ENCODE measurements at places on chromosomes 16 and 17.

GRCh38 chr17:19750835-19751234 lies 2.7 kb upstream of the ALDH3A1 start:
- DNase-seq, result no peak

DNA sequence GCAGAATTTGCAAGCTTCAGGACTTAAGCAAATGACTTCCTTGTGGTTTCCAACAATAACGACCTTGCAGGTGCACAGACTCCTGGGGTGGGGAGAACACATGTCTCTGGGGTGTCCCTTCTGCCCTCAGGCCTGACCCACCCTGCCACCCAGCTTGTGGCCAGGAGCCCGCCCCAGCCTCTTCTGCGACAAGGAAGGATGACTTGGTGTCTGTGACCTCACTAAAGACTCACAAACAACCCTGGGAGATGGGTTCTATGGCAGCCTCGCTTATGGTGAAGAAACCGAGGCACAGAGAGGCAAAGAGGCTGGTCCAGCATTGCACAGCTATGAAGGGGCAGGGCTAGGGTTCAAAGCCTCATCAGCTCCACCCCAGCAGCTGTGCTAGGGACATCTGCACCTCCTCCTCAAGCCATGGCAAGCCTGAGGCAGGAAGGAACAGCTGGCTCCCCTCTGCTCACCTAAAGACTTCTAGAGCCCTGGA lies 2.6 kb downstream of the ATP2A3 start:
- DNase-seq, result peak; percentile 26

GRCh38 chr17:58491510-58492045 lies 3.4 kb upstream of the HSF5 start:
- no peak for DNase-seq

DNA sequence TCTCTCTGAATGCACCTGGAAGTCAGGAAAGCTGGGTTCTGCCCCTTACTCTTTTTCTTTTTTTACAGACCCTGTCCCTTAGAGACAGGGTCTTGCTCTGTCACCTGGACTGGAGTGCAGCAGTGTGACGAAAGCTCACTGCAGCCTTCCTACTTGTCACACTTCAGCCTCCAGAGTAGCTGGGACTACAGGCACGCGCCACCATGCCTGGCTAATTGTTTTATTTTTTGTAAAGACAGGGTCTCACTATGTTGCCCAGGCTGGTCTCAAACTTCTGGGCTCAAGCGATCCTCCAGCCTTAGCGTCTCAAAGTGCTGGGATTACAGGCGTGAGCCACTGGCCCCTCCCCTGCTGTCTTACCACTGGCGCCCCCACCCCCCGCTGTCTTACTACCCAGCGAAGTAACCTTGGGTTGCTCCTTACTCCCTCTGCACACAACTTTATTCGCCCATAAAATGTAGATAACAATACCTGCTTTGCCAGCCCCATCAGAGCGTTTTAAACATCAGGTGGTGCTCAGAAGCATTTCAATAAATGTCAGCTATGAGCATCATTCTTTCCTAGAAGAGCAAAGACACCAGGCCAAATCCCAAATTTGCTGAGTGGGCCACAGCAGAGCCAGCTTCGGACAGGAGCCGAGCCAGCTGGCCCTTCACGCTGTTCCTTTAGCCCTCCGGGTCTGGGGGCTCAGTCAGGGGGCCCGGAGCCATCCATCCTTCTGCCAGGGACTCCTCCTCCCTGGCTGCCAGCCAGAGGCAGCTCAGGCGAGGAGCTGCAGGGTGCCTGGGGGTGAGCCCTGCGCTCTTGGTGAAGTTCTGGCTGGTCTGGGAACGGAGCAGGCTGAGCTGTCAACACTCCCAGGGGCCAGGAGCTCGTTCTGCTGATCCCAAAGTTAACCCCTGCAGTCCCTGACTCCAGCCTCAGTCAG lies 24.4 kb downstream of the SRL start:
- no peak for DNase-seq

DNA sequence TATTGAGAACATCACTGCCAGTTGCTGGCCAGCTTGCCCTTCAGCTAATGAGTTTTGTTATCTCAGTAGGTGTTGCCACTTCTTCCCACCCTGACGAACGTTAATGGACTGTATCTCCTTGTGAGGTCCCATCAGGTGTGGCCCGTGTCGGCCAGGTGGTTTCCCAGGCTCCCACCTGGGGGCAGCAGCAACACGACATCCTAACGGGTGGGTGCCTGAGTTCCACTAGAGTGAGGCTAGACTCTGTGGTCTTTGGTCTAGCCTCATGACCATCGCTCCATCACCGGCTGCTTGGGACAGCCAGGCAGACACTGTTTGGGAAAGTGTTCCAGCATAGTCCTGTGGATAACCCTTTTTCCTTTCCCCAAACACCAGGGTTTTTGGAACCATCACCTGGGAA lies 45.6 kb upstream of the LCMT1 start:
- no peak for DNase-seq

- DNase-seq, result peak; percentile 73
Measured at GRCh38 chr17:48427598-48427997, 2.4 kb downstream of the SKAP1 start.

GRCh38 chr16:1082266-1082951 lies 9.9 kb downstream of the SSTR5 start:
- DNase-seq, result no peak

- no peak for DNase-seq
Measured at GRCh38 chr17:29018788-29019474, 13.1 kb upstream of the SEZ6 start.

DNA sequence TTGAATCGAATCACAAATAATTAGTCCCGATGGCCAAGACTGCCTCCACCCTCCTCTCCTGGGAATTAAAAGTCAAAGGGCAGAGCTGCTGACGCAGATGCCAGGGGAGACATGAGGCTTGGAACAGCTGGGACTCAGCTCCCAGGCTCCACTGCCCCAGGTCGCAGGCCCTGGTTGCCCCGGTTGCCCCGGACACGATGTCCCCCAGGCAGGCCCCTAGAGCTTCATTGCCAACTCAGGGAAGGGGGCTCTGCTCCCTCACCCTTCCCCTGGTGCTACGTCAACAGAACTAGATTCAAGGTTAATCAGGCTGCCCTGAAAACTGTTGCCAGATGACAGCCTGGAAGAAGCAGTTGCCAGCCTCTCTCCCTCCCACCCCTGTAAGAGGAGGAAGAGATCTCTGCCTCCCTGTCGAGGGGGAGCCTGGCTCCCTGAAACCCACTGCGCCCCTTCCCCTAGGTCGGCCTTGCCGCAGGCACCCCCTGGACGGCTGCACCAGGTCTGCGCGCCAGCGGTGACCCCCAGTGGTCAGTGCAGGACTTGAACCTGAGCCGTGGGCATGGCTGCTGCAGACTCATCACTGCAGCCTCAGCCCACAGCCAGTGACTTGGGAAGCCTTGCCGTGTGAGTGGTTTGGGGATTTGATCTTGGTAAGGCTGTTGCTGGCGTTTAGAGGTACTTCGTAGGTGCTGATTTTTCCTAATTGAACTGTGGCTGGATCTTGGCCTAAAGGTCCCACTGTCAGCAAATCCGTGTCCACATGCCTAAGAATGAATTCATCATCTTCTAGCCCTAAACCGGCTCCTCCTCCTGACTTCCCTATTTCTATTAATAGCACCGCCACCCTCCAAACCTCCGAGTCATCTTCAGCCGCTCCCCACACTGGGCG lies 84.1 kb upstream of the TOB1 start:
- peak; percentile 62 for DNase-seq

GRCh38 chr16:81817789-81818567 lies 38.9 kb downstream of the PLCG2 start:
- DNase-seq, result no peak

DNA sequence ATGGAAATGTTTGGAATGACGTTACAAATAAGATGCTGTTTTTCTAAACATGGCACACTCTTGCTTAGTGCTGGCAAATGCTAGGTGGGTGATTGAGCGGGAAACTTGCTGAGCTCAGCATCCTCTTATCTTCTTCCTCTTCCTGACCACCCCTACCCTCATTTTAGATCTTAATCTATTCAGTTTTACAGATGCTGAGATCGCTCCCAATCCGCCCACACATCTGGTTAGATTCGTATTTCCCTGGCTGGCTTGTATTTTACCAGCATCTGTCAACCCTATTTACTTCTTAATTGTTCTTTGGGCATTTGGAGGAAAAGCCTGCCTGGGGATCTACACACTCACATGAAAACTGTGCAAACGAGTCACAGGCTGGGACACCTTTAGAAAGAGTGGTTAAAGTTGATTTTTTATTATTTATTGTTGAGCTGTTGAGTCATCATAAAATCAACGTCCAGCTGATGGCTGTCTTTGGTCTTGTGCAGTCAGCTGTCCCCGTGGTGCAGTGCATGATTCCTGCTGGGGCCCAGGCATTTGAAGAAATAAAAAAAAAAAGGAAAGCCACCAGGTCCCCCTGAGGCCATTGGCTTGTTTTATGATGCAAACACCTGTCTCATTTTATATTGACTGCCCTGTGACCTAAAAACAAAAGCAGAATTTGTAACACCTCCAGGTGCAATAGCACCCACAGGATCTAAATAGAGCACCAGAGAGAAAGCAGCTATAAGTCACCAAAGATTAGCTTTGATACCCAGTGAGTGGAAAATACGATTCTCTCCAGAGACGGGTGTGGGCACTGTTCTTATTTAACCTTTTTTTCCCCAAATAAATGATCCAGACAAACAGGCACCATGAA lies 258.6 kb downstream of the HS3ST3B1 start:
- DNase-seq, result no peak

DNA sequence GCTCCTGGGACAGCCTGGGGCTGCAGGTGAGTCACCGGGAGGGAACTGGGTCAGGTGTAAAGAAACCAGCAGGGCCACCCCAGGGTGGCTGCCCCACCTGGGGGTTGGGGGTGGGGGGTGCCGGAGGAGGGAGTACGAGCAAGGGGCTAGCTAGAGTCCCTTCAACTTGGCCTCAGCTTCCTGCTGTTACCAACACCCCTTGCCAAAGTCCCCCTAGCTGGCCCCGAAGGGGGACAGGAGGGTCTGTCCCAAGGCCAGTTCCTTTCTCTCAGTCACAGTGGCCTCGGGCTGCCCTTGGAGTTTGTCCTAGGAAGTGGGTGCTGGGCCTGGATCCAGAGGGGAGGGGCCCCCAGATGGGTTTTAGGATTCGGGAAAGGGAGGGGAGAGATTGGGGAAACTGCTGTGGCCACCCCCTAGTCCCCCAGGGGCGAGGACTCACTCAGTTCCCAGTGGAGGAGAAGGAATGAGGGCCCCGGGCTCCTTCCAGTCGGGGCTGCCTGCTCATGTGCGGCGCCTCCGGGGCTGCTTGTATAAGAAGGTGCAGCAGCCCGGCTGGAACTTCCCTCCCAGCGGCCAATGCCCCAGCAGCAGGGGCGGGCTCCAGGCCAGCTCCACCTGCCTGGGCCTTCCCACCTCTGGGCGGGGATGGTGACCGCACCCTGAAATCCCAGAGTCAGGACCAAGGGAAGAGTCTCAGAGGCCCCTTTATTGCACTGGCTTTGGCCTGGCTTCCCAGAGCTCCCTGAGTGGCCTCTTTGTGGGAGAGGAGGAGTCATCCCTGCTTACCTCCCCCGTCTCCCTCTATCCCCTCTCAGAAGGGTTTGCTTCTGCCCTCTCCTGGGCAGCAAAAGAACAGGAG lies 7.3 kb downstream of the ARHGAP27 start:
- DNase-seq, result no peak

- no peak for DNase-seq
Measured at GRCh38 chr17:83053021-83053681, 26.3 kb upstream of the METRNL start.

DNA sequence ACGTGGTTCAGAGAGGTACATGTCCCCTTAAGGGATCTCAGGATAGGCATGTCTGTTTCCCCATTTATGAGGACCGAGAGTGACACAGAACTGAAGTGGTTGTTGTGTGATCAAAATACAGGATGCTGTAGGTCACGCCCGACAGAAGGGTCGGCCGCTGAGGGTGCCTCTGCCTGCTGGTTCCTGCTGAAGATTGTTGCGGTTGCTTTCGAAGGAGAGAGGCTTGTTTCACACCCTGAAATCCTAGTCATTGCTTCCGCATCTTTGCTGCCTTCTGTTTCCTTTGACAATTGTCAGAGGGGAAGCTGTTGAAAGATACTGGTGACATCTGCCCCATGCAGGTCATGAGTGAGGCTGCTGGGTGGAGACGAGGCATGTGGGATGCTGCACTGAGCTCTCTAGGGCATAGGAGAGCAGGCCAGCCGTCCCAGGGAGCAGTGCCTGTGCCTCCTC lies 3.8 kb upstream of the NAT9 start:
- peak; percentile 76 for DNase-seq

GRCh38 chr16:68077866-68078700 lies 7.1 kb upstream of the NFATC3 start:
- no peak for DNase-seq

DNA sequence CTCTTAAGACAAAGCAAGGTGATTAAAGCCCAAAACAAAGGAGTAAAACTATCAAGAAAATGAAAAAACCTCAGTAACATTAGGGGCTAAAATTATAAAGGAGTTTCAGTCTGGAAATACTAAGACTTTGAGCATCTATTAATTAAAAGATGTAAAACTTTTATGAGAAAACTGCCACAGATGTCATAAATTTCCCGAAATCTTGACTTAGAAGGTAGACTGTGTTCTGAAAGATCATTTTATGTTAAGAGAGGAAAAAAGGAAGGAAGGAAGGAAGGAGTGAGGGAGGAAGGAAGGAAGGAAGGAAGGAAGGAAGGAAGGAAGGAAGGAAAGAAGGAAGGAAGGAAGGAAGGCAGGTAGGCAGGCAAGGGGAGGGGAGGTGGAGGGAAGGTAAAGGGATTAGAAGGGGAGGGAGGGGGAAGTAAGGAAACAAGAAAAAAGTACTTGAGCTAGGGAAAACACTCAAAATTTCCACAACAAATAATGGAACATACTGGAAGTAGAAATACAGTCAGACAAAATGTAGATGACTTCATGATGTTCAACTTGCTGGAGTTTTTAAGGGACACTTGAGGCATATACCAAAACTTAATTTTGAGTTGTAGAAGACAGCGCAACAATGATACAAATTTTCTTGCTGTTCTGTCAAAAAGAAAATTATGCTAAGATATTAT lies 2.0 kb downstream of the KRTAP4-5 start:
- no peak for DNase-seq

DNA sequence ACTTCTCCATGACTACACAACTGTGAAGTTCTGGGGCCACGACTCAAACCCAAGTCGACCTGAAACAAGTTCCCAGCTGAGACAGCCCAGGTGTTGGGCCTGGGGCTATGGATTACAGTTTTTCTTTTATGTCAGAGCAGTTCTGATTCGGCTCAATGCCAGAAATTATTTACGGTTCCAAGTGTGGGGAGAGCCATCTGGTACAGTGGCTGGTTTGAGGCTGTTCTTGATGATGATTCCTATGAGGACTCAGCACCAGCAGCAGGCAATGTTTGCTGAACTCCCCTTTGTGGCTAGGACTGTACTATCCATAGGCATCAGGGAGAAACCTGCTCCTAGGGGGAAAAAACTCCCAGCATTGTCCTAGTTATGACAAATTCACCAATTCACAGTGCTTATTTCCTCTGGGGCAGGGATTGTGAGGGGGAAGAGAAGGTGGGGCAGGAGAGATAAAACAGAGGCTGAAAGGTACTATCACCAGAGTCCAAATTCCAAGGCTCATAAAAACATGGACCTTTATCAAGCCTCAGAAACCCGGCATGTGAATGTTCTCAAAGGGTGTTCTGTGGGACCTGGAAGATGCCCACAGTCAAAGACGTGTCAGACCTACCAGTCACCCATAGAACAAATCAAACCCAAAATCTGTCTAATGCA lies 18.2 kb upstream of the CMTM4 start:
- no peak for DNase-seq

- DNase-seq, result no peak
Measured at GRCh38 chr17:36808180-36808661, 129.1 kb upstream of the LHX1 start.
